Activated CD8-positive, alpha-beta T cell treated with anti-CD3 and anti-CD28 coated beads, Interleukin-2, amount 10 ng/mL, durations not matched to agents 7 days and 5 days (primary cell): ENCODE measurements at places on chromosomes 5 and 9.

DNA sequence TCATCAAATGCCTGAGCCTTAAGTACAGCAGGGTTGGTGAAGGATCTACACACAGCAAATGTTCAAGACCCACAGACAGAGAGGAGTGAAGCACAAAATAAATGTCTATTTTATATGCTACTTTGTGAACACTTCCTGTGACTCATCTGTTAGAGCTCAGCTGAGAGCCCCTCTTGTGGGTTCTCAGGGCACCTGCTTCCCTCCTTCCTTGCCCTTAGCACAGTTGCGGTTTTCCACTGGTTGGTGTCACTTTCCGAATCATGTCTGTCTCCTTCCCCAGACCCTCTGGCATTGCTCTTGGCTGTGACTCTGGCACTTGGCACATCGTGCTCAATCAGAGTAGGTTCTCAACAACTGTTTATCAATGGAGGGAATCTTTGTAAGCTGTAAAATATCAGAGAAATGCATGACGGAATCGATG lies 128.5 kb upstream of the STC2 start:
- DNase-seq, result no peak

DNA sequence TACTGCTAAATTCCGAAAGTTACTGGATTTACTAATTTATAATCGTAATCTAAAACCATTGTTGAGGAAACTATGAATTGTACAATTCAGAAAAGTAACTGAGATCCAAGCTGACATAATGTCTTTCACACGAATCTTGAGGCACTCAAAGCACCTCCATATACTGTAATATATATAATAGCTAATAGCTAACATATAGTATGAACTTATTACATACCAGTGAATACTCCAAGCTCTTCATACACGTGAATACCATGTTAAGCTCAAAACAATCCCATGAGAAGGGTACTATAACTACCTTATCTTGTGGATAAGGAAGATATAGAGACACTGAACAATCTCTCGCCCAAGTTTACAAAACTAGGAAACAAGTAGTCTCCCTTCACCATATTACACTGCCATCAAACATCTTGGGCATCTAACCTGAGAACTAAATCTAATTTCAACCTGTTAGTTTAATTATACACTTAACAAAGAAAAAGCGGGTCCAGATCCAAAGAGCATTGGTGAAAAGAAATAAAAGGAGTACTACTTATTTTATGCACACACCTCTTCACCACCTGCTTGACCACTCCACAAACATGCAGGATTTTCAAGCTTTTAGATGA lies 1.0 kb downstream of the NUDCD2 start:
- DNase-seq, result no peak

GRCh38 chr5:133496631-133497030 lies 115.7 kb downstream of the FSTL4 start:
- no peak for DNase-seq

- no peak for DNase-seq
Measured at GRCh38 chr9:7067169-7067568, 309.4 kb downstream of the KDM4C start.

GRCh38 chr5:112136773-112137172 lies 282.3 kb downstream of the EPB41L4A start:
- no peak for DNase-seq

DNA sequence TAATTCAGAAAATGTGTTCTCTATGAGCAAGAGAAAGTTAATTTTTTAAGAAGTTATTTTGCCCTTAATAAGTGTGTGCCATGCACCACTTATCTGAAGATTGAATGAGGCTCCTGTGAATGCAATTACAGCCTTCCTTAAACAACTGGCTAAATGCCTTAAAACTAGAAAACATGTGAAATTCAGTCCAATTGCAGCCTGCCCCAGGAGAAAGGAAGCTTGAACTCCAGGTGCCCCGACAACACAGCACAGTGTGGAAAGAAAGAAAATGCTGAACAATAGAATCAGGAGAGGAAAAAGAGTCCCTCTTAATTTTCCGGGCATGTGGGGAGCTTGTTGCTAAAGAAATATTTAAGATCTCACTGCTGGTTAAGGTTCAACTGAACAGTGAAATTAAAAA lies 8.8 kb downstream of the LHFPL2 start:
- no peak for DNase-seq

DNA sequence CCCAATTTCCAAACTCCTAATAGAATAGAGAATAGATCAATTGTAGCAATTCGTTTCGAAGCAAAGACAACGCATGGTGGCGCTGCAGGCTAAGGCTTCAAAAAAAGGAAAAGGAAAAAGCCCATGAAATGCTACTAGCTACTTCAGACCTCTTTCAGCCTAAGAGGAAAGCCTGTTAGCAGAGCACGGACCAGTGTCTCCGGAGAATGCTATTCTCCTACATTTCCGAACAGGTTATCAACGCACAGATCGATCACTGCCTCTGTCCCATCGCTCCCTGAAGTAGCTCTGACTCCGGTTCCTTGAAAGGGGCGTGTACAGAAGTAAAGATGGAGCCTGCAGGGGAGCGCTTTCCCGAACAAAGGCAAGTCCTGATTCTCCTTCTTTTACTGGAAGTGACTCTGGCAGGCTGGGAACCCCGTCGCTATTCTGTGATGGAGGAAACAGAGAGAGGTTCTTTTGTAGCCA lies at the start of gene PCDHB15:
Gene PCDHB15, plus strand, starts transcription at position 146 of the 468 bp plus-strand sequence. Its CDS starts 184 bp downstream, at position 330.
- DNase-seq, result peak; percentile 22

- no peak for DNase-seq
Measured at GRCh38 chr5:101429241-101429640, 526.2 kb upstream of the ST8SIA4 start.

- DNase-seq, result no peak
Measured at GRCh38 chr9:122294531-122294930, 29.8 kb downstream of the MRRF start.

DNA sequence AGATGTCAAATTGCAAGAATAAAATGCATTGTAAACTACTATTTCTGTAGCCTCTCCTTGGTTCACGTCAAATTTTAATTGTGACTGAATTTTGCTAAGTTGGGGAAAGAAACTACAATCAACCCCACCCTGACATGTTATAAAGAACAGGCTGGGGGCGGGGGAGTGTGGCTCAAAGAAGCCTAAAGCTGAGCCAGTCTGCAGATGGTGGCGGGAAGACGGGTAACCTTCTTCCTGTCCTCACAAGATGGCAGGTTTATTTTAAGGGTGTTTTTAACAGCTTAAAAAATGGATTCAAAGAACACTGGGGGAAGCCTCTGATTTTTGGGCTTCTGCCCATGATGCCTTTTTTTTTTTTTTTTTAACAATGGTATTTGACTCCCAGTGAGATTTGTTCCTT lies 68.5 kb upstream of the MELK start:
- DNase-seq, result peak; percentile 37

- DNase-seq, result no peak
Measured at GRCh38 chr9:115593587-115594091, 475.7 kb upstream of the TNC start.

DNA sequence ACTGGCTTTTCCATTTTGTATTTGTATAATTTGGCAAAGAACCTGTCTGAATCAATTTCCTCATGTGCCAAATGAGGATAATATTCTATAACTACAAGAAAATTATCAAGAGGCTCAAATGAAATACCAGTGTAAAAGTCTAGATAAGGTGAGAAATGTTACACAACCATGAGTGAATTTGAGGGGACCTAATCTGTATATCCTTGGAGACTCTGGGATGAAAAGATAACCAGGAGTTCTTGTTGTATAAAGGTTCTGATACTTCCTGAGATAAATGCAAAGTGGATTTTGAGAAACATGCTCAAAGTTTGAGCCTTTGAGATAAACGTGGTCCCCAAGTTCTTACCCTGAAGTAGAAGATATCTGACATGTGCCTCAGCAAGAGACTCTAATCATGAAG lies 120.3 kb upstream of the SLC12A2 start:
- DNase-seq, result no peak

DNA sequence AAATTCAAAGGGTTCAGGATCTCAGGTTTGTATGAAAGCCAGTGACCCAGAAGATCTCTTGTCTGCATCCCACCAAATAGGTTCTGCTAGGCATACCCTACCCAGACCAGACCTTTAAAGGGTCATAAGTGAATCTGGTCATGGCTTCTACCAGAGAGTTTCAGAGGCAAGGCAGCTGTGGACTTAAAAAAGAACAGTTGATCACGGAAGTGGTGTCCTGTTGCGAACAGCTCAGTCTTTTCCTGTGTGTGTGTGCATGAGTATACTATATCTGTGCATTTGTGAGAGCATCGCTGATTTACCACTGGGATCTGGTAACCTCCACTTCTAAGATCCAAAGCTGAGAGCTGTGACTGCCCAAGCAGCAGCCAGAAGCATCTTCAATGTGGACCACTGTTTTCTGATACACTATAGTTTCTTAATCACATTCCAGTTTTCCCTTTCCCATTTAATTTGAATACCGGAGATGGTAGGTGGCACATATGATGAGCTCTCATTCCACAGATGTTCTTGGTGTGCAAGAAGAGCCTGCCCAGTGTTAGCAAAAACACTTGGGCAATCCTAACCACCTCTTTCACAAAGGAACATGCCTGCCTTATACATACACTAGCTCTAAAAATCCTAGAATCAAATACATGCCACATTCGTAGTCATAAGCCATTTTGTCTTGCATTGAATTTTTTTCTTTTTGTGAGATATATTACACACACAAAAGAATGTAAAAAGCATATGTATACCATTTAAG lies 36.2 kb upstream of the OR2S2 start:
- no peak for DNase-seq

GRCh38 chr5:172579403-172579990 lies 61.6 kb upstream of the NEURL1B start:
- DNase-seq, result no peak

DNA sequence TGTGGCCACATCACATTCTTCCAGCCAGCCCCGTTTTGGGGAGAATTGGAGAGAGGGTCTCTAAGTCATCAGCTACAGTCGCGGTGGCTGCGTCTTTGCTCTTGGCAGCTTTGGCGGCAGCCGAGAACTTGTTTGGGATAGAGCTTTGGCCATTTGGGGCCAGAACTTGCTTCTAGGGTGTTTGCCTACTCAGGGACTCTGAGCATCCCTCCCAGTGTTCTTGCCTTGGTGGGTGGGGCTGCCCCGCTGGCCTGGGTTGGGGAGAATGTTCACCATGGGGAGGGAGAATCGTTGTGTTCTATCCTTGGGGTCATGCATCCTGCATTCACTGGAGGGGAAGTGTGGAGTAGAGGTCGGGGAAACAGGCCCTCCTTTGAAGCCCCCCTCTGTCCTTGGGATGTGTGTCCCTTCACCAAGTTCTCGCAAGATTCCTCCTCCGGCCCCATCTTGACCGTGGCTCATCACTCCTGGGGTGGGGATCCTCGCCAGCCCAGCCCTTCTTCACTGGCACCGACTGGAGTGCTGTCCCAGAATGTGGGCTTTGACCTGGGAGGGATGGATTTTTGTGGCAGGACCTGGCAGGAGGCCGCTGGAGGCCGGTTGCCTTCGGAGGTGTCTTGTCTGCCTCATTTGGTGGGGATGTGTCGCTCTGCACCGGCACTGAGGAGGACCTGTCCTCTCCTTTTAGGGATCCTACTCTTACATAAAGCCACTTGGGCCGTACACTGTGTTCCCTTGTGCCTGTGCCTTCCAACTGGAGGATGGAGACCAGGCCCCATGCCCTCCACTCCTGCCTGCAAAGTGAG lies 3.5 kb downstream of the PHF2 start:
- peak; percentile 18 for DNase-seq

DNA sequence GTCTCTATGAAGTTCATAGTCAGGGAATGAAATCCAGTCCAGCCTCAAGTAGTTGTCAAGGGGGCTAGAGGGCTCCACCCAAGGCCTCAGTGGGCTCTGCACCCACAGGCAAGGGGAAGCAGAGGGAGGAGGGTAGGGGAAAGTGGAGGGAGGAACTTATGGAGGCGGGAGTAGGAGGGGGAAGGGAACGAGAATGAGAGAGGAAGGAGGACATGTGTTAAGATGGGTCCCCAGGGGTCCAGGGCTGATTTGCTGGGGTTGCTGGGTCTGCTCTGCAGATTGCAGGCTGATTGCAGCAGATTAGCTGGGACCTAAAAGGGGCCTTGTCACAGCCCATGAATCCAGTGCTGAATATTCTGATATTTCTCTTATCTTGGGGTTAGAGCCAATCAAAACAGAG lies 166.9 kb upstream of the IL12B start:
- no peak for DNase-seq

GRCh38 chr5:35920890-35921289 lies 17.5 kb downstream of the CAPSL start:
- no peak for DNase-seq

GRCh38 chr9:88197781-88198340 lies 59.6 kb upstream of the SPATA31C2 start:
- no peak for DNase-seq

DNA sequence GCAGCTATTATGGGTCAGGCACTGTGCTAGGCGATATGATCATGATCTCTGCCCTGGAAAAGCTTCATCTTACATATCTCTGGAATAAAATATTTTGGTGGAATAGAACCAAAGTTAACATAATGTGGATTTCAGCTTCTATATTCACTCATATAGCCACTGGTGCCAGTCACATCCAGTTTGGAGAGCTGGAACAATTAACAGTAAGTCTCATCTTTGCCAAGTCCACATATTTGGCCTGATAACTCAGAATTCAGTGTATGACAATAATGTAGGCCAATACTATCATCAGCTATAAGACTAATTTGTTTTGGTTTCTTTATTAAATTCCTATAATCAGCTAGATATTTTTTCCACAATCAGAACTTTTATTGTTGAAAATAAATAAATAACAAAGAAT lies 5.9 kb upstream of the FAM13B start:
- DNase-seq, result no peak

GRCh38 chr5:127601601-127602000 lies 47.3 kb upstream of the CTXN3 start:
- no peak for DNase-seq

DNA sequence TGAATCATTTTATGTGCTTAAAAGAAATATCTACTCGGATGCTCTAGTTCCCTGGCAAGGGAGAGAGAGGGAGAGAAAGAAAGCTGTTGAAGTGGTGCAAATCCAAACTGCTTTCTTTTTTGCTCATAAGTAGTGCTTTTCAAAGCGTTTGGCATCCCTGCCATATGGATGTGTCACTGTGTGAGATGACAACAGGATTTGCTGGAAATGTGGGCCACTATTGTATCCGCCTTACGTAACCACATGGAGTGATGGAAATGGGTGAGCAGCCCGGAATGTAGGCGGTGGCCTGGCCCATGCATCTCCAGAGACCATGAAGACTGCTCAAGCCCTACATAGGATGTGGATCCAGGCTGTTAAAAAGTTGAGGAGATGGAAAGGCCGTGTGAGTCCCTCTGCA lies 30.8 kb downstream of the TJP2 start:
- no peak for DNase-seq

DNA sequence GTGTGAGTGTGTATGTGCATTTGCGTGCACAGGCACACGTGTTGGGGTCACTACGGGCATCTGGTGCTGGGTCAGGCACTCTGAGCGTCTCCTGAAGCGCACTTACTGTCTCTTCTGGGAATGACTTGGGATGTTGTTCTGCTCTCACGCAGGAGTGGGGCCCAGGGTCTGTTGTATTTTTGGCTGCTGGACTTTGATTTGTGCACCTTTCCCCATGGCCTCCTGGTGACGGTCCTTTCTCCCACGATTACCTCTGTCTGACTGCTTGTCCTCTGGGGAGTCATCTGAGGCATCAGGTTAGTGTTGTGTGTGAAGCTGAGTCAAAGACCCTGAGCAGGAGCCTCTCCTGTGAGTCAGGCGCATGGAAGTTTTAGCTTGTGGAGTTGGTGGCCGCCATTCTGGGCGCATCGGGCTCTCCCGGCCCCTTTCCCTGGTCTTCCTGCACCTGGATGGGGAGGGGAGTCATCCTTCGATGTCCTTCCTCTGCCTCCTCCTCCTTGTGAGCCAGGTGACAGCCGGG lies 62.1 kb downstream of the RXRA start:
- no peak for DNase-seq

- DNase-seq, result no peak
Measured at GRCh38 chr5:105978011-105978410, 1692.7 kb downstream of the EFNA5 start.

GRCh38 chr5:115392611-115393010 lies 96.2 kb upstream of the CCDC112 start:
- DNase-seq, result no peak
